ENCODE measurements at places on chromosomes 16 and 17. TPM values are rescaled to one million over a fixed set of nuclear protein-coding genes. Genes with fewer than 3 reads are reported as not detected.

CSH2 gene
- not detected for total RNA-seq

HOXB8 gene
- not detected for total RNA-seq

MED31 gene
- 24.2 TPM for total RNA-seq

WFDC1 gene
- 5.6 TPM for total RNA-seq

DYNLL2 gene
- 16.0 TPM for total RNA-seq

MT2A gene
- total RNA-seq = 160 TPM

CPHXL2 gene
- total RNA-seq = not detected

PRSS53 gene
- total RNA-seq = 7.0 TPM

EFCAB5 gene
- total RNA-seq = 0.37 TPM

SKAP1 gene
- total RNA-seq = not detected

GRCh38 chr16:728131-728889 is 1.4 kb downstream of the HAGHL start:
- no peak for DNase-seq

DNA sequence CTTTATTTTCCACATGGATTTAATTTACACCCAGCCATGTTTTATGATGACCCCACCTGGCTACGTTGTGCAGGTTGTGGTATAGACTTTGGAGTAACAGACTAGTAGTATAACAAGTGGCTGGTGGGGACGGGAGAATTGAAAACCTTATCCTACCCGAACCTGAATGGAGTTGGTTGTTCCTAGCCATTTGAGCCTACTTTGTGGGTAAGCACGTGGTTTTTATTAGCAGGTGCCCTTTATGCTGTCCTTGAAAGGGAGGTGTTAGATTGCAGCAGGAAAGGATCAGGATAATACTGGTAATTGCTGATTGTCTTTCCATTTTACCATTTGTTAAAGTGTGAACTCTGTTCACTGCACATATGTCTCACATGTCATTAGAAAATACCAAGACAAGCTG is 31.9 kb upstream of the PHAF1 start:
- no peak for DNase-seq

GRCh38 chr17:82238472-82239201 is 9.8 kb downstream of the SLC16A3 start:
- no peak for DNase-seq

- DNase-seq = no peak
These were observed 204.9 kb downstream of the PRKCA start for GRCh38 chr17:66507103-66507923.

- peak; percentile 75 for DNase-seq
These were observed 1.8 kb upstream of the NECAB2 start for GRCh38 chr16:83966153-83966696.

DNA sequence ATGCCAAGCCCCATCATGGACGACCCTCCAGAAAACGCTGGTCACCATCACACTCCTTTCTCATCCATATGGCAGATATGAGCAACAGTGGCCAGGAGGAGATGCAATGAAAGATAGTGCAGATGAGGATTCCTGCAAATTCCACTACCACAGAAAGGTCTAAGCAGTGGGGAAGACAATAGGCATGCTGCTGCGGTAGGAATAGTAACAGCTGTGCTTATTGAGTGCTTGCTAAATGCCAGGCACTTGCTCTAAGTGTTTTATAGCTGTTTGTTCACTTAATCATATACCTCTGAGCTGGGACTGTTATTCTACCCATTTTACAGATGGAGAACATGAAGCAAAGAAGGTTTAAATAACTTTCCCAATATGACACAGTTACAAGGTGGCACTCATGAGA is 46.6 kb upstream of the AKAP1 start:
- DNase-seq = no peak

DNA sequence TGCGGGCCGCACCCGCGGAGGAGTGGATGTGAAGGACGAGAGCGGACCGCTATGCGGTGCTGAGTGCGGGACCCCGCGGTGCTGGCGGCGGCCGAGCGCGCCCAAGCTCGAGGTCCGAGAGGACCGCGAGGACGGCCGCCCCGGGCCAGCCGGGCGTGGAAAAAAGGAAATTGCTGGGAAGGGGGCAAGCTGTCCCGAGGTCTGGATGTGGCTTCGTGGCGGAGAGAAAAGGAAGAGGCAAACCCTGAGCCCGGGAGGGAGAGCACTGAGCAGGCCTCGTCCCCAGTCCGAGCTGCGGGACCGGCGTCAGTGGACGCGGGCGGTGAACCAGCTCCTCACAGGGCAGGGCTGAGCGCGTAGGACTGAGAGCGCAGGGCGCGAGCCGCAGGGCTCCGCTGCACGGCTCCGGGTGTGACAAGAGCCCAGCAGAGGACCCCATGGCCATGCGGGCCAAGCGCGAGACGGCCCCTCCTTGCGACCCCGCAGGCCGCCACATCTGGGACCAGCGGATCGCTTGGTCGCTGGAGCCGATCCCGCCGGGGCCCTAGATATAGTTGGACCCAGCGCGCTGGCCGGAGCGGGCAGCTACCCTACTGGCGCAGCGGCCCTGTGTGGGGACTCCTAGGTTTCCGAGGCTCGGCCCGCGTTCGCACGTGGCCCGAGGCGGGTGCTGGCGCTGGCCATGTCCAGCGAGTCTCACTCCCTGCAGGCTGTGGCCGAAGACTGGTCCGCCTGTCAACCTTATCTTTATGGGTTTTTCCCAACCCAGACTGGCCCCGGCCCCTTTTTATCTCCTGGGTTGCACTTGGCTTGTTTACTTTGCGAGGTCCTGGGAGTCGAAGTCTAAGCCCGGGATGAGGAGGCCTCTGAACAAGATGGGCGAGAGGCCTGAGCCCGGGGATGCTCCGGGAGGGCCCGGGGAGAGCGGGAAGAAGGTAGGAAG is 2.4 kb downstream of the TBX4 start:
- DNase-seq = no peak

- no peak for DNase-seq
These were observed 17.2 kb upstream of the NSMCE1 start for GRCh38 chr16:27285676-27286196.

GRCh38 chr16:84975066-84975465 is 36.3 kb downstream of the ZDHHC7 start:
- DNase-seq = no peak

- DNase-seq = no peak
These were observed 109.4 kb downstream of the CMIP start for GRCh38 chr16:81553814-81554675.

DNA sequence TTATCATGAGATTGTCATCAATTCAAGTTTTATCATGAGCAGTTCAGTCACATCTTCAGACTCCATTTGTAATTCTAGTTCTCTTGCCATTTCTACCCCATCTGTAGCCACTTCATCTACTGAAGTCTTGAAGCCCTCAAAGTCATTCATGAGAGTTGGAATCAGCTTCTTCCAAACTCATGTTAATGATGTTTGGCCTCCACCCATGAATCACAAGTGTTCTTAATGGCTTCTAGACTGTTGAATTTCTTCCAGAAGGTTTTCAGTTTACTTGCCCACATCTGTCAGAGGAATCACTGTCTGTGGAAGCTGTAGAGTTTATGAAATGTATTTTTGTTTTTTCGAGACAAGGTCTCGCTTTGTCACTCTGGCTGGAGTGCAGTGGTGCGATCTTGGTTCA is 16.0 kb downstream of the NSRP1 start:
- no peak for DNase-seq

GRCh38 chr16:9408297-9408878 is 316.9 kb downstream of the HAPSTR1 start:
- no peak for DNase-seq

- no peak for DNase-seq
These were observed 2.9 kb downstream of the KRTAP9-7 start for GRCh38 chr17:41278176-41278955.

DNA sequence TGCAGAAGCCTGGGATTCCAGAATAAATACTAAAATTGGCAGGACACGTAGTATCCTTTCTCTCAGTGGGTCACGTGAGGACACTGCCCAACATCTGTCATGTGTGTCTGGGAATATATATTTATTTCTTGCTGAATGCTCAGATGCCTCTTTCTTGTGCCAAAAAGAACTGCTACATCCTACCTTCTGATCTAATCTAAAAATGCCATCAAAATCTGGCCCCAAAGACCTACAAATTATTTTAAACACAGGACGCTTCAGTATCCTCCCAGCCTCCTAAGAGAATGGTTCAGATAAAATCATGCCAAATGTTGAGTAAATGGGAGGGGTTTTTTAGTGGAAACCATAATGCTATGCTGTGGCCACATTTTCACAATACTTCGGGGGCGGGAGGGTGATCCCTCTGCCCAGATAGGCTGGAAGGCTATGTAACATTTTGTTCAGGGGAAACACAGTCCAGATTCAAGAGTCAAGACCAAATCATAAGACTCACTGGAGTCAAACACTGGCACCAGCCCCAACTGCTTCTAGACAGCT is 22.9 kb upstream of the CORO6 start:
- DNase-seq = no peak

DNA sequence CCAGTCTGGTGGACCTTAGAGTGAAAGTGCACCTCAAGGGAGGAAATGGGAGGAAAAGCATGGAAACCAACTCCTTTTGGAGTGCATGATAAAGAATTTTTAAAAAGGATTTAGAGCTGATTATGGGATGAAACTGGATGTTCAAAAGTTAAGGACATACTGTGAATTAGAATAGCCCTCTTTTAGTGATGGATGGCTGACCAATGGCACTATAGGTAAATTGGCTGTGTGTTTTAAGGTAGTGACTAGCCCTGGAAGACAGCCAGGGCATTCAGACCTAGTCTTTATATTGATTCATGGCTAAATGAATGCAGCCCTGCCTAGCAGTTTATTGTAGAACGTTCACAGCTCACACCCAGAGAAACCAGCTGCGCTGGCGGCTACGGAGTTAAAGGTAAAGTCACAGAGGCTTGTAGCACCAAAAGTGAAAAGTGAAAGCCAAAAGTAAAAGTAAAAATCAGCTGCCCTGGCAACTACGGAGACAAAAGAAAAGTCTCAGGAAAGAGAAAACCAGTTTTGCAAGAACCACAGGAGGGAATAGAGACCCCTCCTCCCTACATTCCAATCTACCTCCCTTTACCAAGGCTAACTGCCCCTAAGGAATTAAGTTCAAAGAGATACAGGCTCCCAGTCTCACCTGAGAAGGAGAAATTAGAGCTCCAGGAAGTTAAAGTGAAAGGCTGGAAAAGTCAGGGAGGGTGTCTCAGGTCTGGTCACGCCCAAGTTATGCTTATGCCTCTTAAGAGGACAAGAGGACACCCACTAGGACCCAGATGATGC is 21.8 kb downstream of the ACSM1 start:
- no peak for DNase-seq

DNA sequence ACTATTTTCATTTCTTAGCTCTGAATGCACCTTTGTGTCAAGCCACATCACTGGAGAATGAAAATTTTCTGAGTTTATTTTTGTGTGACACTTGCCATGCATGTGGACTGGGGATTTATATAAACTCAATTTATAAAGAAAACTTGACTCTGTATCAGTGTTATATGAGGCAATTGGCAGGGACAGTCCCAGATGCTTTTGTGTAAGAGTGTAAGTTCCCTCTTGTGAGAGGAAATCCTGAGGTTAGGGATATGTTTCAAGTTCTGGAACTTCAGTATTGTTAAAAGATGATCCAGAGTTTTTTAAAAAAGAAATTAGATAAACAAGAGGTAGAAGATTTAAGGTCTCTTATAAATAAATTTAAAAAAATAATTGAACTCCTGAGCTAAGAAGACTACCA is 10.9 kb upstream of the CCL8 start:
- no peak for DNase-seq

- no peak for DNase-seq
These were observed 10.8 kb downstream of the ZC3H18 start for GRCh38 chr16:88581033-88581432.

DNA sequence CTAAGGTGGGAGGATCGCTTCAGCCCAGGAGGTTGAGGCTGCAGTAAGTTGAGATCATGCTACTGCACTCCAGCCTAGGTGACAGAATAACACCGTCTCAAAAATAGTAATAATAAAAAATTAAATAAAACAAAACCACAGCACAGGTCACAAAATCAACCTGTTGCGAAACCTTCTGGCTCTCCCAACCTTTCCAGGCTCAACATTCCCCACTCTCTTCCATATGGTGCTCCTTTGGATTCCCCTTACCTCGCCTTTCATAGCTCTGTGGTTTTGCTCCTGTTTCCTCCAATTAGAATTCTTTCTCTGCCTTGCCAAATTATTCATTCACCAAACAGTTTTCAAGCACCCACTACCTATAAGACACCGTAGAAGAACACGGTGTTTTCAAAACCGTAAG is 4.7 kb downstream of the ZDHHC7 start:
- no peak for DNase-seq

DNA sequence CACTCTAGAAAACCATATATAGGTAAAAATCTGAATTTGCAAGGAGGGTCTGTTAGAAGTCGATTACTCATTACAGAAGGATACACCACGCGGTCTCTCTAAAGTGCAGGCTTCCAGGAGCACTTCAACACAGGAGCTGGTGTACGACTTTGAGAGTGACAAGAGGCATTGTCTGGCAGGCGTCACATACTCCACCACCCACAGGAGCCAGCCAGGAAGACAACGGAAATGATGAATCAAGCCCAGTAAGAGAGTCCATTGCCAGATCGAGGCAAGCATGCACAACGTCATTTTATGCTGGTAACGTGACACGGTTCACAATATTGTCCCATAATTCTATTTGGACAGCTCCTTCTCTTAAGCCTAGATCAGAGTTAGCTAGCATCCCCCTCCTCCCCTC is 15.0 kb upstream of the CACNG4 start:
- DNase-seq = no peak

- DNase-seq = no peak
These were observed 9.5 kb upstream of the TCF25 start for GRCh38 chr16:89863741-89864526.

DNA sequence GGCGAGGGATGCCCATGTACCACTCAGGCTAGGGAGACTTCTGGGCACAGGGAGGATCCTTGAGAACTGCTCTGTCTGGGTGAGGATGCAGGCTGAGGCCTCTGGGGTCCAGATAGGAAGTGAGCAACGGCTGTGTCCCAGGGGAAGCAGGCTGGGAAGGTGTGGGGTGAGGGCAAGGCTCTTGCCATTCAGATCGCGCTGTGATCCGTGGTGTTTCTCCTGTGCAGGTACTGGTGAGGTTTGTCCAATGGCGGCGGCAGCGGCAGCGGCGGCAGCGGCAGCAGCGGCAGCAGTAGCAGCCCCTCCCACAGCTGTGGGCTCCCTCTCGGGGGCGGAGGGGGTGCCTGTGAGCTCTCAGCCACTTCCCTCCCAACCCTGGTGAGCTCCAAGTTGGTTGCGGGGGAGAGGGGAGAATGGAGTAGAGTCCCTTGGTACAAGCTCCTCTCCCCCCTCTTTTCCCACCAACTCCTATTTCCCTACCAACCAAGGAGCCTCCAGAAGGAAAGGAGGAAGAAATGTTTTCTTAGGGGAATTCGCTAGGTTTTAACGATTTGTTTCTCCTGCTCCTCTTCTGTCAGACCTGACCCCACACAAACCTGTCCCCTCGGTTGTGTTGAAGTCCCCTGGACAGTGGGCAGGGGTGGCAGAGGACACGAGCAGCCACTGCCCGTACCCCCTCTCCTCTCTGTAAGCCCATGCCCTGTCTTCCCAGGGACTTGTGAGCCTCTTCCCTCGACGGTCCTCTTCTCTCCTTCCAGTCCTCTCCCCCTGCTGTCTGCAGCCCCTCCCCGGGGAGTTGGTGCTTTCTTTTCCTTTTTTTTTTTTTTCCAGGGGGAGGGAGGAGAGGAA is 1.9 kb upstream of the PRRT2 start:
- DNase-seq = no peak

- DNase-seq = no peak
These were observed 4.1 kb upstream of the UBALD1 start for GRCh38 chr16:4618645-4619418.

- DNase-seq = peak; percentile 62
These were observed 9.4 kb upstream of the ATP2A3 start for GRCh38 chr17:3973495-3974137.

- no peak for DNase-seq
These were observed 24.5 kb upstream of the HS3ST2 start for GRCh38 chr16:22789281-22789945.

GRCh38 chr17:49895812-49896211 is 47.9 kb upstream of the TAC4 start:
- no peak for DNase-seq

All from chondrocyte (in vitro differentiated cells).